ENCODE measurements at places on chromosomes 1 and 21.

DNA sequence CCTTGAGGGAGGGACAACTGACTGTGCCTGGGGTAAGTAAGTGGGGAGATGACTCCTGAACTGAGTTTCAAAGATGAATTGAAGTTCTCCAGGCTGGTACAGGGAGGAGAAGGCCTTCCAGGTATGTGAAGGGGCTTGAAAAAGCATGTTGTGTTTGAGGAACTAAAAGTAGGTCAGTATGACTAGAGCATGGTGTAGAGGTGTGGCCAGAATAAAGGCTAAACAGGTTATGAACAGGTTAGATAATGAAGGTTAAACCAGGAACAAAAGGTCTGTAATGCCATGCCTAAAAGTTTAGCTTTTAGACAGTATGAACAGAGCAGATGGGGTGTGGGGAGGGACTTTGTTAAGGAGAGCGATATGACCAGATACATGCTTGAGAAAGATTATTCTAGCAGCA lies 7.3 kb upstream of the CLSPN start:
- DNase-seq = no peak

DNA sequence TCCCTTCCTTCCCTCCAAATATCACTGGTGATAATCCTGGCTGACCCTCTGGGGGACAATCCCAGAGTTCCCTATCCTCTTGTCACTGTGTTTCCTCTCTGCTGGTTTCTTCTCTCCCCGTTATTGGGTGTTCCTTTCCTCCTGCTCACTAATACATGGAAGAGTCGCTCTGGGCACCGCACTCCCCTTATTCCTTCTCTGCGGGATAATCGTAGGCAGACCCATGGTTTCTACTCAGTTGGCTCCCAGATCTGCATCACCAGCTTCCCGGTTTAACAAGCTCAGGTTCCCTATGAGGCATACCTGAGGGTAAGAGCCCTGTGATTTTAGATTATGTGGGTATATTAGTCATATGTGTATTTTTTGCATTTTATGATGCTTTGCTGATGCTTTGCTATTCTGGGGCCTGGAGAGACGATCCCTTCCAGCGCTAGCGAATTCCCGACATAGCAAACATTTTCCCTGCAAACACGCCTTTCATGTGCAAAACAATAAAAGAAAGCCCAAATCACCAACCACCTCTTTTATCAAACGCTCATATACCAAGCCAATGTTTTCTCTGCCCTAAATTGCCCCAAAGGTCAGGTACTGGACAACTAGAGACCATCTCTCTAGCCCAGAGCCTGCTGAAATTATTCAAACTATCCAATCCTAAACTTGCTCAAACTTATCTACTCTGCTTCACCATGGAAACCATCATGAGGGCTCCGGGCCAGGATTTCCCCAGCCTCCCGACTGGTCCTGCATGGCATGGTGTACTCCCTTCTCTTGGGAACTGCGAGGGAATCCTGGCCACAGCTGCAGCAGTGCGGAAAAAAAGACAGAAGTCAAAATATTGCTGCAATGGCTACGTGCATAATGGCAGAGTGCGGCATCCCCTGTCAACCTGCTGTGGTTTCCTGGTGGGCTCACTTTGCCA lies 84.2 kb downstream of the PCP4 start:
- no peak for DNase-seq

- DNase-seq = no peak
Measured at GRCh38 chr1:39683591-39684312, 7.5 kb downstream of the HPCAL4 start.

GRCh38 chr1:70910013-70910412 lies 137.6 kb downstream of the PTGER3 start:
- DNase-seq = no peak

DNA sequence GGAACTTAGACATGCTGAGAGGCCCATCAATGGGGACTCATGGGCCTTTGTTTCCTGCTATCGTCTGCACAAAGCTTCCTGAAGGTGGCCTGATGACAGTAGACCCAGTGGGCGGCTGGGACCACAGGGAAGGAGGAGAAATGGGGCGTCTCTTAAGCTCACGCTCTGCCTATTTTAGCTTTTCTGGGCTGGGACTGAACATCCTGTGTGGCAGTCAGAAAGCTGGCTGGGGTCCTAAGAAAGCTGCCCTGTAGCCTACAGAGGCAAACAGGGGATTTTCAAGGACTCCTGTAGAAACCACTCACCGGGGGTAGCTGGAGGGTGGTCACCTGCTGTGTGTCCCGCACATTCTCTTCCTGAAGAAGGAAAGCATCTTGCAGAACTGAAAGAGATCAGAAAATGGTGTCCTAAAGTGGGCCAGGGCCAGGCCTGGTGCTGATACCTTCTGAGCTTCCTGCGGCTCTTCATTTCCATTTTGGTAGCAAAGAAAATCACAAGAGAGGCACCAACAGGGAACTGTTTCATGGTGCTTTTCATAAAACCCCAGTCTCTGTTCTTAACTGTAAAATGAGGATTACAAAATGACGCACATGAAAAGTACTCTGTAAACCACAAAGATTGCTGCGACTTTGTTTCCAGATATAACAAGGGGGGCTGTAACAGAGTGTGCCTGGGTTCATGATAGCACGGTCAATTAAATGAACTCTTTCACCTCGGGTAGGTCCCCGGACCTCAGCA lies 8.6 kb downstream of the ZNF496 start:
- no peak for DNase-seq

- no peak for DNase-seq
Measured at GRCh38 chr1:31828341-31828740, 12.5 kb upstream of the SPOCD1 start.

GRCh38 chr1:104028416-104029035 lies 278.8 kb downstream of the AMY1C start:
- DNase-seq = no peak

DNA sequence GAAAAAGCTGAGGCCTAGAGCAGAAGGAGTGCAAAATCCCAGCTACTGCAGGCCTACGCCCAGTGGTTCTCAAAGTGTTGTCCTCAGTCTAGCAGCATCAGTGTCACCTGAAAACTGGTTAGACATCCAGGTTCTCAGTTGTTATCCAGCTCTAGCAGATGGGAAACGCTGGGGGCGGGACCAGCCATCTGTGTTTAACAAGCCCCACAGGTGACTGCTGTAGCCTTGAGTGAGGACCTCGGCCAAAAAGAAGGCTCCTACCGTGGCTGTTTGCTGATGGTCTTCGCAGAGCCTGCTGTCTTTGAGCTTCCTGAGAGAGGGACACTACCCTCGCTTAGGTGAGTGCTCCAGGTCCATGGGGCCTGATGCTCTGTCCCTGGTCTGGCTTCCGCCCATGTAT lies 69.7 kb downstream of the LRRN2 start:
- DNase-seq = no peak

GRCh38 chr1:95122151-95122697 lies 5.1 kb downstream of the TLCD4 start:
- DNase-seq = no peak

GRCh38 chr1:26848941-26849774 lies 13.8 kb upstream of the SFN start:
- no peak for DNase-seq

GRCh38 chr1:109478806-109479205 lies 4.9 kb upstream of the ATXN7L2 start:
- DNase-seq = no peak

GRCh38 chr1:41848216-41848952 lies 70.3 kb downstream of the HIVEP3 start:
- DNase-seq = no peak

- no peak for DNase-seq
Measured at GRCh38 chr21:42563261-42563660, 49.6 kb downstream of the SLC37A1 start.

DNA sequence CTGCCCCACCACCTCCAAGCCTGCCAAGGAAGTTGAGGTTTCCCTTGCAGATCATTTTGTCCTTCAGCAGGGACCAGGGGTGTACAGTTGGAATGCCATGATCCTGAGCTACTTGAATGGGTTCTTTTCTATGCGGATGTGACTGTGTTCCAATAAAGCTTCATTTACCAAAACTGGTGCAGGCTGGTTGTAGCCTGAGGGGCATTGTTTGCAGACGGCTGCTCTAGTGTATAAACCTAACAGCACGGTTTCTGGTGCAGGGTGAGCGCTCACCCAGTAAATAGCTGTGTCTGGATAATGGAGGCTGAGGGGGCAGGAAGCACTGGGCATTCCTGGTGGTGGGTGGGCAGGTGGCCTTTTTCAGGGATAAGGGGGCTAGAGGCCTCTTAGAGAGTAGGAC lies 72.7 kb upstream of the ACTL8 start:
- no peak for DNase-seq

DNA sequence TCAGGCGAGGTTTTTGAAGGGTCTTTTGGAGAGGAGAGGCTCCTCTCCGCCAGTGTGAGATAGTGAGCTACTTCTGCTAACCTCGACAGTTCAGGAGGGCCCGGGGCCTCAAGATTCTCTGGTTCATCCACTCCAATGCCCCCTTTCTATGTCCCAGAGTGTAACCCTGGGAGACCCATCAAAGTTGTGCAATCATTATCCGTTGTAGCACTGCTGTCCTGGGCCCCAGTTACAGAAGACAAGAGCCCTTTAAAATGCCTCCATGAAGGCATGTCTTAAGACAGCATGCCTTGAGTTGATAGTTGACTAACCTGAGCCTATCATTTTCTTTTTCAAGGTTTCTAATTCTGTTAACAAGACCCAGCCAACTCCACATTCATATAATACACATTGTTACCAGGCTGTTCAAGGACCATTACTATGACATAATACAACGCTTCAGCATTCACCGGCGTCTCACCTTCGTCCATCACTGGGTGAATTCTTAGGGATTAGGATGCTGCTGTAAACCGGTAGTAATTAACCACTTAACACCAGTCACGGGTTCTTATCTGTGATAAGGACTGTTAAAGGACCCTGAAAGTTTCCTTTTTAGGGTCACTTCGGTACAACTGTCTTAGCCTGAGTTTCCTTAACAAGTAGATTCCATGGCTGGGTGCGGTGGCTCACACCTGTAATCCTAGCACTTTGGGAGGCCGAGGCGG lies 37.4 kb upstream of the CDC42BPA start:
- no peak for DNase-seq

DNA sequence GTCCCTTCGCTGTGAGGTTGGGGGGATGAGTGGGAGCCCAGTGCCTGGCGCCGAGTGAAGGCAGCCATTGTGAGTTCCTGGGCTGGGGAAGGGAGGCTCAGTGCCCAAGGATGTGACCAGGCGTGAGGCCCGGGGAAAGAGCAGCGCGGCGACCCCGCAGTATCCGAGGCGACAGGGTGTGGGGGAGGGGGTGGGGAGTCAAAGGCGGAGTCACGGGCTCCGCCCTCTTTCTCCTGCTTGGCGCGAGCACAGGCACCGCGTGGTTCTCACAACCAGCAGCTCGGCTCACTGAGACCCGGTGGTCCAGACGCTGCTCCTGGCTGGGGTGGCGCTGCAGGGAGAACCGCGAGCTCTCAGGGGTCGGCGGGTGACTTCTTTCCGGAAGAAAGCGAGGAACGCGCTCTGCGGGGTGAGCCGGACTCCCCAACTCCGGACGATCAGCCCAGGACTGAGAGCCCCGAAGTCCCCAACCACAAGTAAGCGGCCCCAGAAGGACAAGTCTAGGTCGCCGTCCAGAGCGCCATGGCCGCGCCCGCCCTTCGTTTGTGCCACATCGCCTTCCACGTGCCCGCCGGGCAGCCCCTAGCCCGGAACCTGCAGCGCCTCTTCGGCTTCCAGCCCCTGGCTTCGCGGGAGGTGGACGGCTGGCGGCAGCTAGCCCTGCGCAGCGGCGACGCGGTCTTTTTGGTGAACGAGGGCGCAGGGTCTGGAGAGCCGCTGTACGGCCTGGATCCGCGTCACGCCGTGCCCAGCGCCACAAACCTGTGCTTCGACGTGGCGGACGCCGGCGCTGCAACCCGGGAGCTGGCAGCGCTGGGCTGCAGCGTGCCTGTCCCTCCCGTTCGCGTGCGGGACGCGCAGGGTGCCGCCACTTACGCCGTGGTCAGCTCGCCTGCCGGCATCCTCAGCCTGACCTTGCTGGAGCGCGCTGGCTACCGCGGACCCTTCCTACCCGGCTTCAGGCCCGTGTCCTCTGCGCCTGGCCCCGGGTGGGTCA lies at the start of gene HPDL:
Gene HPDL (plus strand): TSS at position 269 of the 997 bp plus-strand sequence. CDS start 254 bp downstream, at position 523.
- DNase-seq = no peak

Data from esophagus squamous epithelium (tissue), 5 donors.